Right lobe of liver (tissue), 6 donors: ENCODE measurements at places on chromosomes 12 and 14. TPM values are rescaled to one million over a fixed set of nuclear protein-coding genes. Genes with fewer than 3 reads are reported as not detected.

Gene ACRBP
- total RNA-seq = 1.2 TPM

DNA sequence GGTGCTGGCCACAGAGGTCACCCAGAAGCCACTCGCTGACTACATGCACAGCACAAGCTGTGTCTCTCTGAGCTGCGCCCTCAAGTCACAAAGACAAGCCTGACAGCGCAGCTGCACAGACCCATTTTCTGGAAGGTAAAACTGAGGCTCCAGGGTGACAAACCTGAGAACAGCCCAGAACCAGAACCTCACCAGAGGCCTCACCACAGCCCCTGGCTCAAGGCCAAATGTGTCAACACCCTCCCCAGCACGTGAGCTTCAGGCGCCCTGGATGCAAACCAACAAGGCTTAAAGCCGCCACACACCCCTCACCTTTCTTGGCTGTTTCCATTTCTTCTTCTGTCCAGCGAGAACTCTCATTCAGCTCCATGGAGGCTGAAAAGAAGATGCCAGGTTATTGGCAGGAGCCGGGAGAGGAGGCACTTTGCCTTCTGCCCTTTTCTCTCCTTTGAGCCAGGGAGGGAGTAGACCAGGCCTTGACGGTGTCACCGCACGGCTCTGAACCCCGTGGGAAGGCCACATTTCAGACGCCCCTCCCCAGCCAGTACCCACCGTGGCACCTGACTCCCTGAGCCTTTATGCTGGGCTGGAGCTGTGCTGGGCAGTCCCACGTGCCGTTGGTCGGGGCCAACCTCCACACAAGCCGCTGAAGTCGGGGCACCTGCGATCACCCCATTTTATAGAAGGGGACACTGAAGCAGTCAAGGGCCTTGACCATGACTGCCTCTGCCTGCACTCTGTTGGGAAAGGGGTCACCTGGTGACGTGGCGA, 103.1 kb downstream of the RFLNA start:
- DNase-seq = no peak

Gene LHX5
- total RNA-seq = not detected

DNA sequence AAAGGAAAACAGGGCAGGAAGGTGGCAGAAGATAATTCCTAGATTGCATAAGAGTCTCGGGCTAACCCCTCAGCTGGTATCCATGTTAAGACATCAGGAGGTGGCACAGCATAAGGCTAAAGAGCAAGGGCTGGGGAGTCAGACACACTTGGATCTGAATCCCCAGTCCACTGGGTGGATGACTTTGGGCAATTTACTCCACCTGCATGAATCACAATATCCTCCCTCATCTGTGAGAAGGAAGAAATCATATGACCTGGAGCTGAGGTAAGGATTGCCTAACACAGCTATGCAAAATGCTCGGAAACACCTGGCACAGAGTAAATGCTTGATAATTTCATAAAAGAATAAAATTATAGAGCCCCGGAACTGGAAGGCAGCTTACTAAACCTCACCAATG, 217.9 kb downstream of the PIK3C2G start:
- no peak for DNase-seq

GRCh38 chr14:95150910-95151309, 6.4 kb downstream of the DICER1 start:
- DNase-seq = no peak

- DNase-seq = no peak
Measured at GRCh38 chr12:30837595-30837994, 82.8 kb upstream of the CAPRIN2 start.

DNA sequence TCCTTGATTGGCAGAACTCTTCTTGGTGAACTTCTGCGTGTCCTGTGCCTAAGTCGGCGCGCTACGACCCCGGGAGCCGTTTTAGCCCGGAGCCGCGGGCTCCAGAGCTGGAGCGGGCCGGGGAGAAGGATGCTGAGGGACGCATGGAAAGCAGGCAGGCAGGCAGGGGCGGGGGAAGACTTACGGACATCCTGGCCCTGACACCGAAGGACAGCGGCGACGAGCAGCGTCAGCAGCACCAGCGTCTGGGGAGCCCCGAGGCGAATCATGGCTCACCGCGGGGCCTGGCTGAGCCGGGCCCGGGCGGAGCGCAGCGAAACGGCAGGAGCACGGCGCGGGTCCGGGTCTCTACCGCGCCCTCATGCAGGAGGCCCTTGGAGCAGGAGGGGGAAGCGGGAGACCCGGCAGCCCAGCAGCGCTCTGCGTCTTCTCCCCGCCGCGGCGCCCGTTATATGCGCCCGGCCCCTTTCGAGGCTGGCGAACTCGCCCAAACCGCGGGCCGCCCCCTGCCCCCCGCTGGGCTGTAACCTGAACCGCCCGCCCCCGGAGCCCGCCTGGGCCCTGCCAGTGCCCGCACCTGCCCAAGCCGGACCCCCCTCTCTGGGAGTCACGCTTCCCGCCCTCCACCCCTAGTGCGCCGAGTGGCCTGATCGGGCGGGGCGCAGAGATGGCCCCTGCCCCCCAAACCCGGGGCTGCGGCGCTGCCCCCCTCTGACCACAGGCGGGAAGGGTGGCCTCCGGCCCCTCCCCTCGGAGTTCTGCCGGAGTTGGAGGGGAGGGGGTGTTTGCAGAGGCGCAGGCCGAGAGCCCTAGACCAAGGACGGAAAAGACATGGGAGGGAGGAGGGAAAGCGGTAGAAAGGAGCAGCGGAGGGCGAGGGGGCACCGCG, at the start of gene COL2A1:
TSS of gene COL2A1 (minus strand) at position 424 of the 889 bp plus-strand sequence. CDS start at position 269, 155 bp downstream.
- peak; percentile 42 for DNase-seq

- DNase-seq = no peak
Measured at GRCh38 chr12:8603286-8603685, 9.4 kb downstream of the AICDA start.

Gene ADGRD1
- total RNA-seq = 17.0 TPM

DNA sequence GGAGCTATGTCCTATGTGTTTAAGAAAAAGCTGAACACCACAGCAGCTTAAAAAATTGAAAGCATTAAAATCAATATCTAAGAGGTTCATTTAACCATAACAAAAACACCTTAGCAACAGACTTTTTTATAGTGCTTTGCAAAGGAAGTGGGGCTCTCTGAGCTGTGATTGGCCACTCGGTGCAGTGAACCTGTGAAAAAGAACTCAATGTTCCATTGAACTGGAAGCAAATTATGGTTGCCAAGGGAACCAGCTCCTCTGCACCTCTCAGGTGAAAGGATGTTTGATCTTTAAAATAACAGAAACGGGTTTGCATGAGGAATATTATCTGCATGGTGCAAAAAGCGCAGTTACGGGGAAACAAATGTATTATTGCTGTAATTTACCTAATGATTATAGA, 149.4 kb downstream of the SNAPC1 start:
- no peak for DNase-seq

Gene SENP1
- total RNA-seq = 3.6 TPM

Gene PLXNC1
- total RNA-seq = 6.2 TPM

Gene SERPINA4
- 151 TPM for total RNA-seq

GRCh38 chr12:18864900-18865561, 127.1 kb downstream of the CAPZA3 start:
- DNase-seq = no peak

Gene RHOJ
- total RNA-seq = 1.7 TPM

GRCh38 chr12:130571089-130571488, 145.0 kb downstream of the RIMBP2 start:
- DNase-seq = no peak

DNA sequence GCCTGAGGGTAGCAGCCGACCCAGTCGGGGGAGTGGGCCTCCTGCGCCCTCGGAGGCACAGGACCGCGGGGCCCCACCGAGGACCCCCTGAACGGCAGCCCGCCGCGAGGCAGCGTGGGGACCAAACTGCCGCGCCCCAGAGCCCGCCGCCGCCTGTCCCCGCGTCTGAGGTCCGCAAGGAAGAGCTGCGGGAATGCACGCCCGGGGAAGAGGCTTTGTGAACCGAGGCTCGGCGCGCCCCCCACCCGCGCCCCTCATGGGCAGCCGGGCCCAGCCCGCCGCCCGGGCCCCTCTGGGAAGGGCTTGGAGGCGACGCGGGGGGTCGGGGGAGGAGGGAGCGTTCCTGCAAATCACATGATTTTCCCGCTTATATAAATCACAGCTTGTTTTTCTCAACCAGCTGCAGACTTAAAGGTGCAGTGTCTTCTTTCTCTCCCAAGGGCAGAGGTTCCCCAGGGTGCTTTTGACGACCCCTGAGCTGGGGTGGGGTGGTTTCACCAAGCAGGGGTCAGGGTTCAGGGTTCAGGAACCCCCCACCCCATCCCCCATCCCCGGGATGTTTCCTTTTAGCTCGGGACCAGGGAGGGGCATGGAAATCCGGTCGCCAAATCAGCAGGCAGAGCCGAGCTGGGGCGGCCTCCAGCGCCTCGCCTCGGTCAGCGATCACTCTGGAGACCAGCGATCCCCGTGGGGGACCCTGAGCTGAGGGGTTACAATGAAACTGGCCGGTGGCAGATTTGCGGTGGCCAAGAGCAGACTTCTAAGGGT, 44.7 kb upstream of the ATP23 start:
- peak; percentile 80 for DNase-seq

DNA sequence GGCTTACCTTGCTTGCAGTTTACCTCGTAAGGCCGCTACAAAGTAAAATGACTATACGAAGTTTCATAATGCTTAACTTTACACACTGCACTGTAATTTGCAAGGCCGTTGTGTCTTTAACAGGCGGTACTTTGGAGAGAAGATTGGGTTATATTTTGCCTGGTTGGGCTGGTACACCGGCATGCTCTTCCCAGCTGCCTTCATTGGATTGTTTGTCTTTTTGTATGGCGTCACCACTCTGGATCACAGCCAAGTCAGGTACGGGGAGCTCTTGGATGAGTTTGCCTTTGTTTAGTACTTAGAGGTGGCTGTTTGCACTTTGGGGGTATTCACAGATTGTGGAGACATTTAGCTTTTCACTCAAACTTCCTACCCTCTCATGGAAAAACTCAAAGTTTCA, 167.8 kb downstream of the SLC5A8 start:
- DNase-seq = no peak

Gene TMEM30B
- total RNA-seq = 4.7 TPM

GRCh38 chr14:88840926-88841325, 16.5 kb downstream of the TTC8 start:
- no peak for DNase-seq

DNA sequence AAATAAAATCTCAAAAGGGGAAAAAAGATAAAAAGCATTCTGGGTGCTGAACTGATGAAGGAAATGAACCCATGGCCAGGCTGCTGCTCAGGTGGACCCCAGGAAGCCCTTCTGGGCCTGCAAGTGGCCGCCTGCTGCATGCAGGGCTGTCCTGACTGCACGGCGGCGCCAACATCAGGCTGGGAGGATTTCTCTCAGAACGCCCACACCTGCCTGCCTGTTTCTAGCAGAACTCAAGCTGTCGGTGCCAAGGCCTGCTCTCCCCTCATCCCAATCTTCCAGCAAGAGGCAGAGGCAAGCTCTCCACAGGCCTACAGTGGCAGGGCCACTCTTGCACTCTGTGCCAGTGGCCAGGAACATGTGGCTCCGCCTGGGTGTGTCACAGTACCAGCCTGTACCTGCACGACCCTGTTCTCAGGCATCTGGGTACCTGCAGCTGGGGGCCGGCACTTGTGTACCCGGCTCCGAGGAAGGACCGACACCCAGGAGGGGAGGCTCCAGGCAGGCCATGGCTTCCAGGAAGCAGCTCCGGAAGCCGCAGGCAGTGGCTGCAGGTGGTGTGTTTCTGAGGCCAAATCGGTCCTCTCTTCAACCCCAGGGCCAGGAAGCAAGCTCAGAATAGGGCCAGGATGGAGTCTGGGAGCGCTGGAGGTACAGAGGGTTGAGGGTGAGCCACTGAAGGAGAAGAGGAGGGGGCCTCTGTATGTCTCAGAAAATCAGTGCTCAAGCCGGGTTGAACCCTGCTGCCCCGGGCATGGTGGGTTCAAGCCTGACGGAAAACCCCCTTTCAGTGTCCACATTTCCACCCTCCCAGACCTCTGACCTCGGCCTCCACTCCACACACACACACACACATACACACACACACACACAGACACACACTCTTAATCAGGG, 2.5 kb upstream of the INF2 start:
- DNase-seq = no peak

- no peak for DNase-seq
Measured at GRCh38 chr12:96472384-96472783, 17.0 kb upstream of the CFAP54 start.
